ENCODE measurements at places on chromosomes 6 and 20. TPM values are rescaled to one million over a fixed set of nuclear protein-coding genes. Genes with fewer than 3 reads are reported as not detected.

GRCh38 chr6:2171728-2172127 is 73.7 kb downstream of the GMDS start:
- no peak overlapping the region for H3K4me3 ChIP-seq
- no peaks in the 10 kb centered on the region for H3K36me3 ChIP-seq
- DNase-seq, result no peak
- H3K4me1 ChIP-seq, result no peaks in the 10 kb centered on the region

- H3K27ac ChIP-seq, result no peak overlapping the region
- no peaks in the 10 kb centered on the region for H3K4me1 ChIP-seq
- no peak for DNase-seq
- H3K27me3 ChIP-seq, result no peaks in the 10 kb centered on the region
These were observed 40.2 kb downstream of the PLAGL1 start for GRCh38 chr6:143967706-143968376.

DNA sequence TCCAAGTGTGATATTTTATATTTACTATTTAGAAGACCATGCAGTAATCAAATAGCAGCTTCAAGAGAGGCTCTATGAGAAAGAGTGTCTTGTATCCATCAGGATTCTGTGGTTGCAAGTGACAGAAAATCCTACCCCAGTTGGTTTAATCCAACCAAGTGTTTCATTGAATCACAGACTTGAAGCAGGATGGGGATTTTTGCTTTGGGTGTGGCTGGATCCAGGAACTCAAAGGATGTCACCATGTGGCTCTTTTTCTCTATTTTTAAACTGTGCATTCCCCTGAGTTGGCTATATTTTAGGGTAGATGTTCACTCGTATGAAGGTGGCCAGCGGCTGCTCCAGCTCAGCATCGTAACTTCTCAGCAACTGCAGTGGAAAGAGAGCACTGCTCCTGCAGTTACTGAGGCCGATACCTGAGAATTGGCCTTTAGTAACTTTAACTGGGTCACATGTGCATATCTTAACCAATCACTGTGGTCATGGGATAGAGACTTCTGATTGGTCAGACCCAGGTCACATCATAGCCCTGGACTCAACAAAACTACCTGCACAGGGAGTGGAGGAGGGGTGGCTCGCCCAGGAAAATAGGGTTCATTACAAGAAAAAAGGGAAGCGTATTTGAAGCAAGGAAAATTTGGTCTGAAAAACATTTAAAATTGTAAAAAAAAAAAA is 396.1 kb upstream of the SULF2 start:
- H3K27me3 ChIP-seq, result no peaks in the 10 kb centered on the region
- H3K4me1 ChIP-seq, result no peaks in the 10 kb centered on the region
- H3K4me3 ChIP-seq, result no peak overlapping the region
- no peaks in the 10 kb centered on the region for H3K36me3 ChIP-seq

GRCh38 chr6:127216810-127217789 is 49.6 kb upstream of the RNF146 start:
- H3K4me1 ChIP-seq, result no peaks in the 10 kb centered on the region
- no peaks in the 10 kb centered on the region for H3K27me3 ChIP-seq
- no peak for DNase-seq
- H3K4me3 ChIP-seq, result no peak overlapping the region

Gene PPP1R14C
- total RNA-seq, result 7.8 TPM

- H3K36me3 ChIP-seq, result no peaks in the 10 kb centered on the region
- no peaks in the 10 kb centered on the region for H3K27me3 ChIP-seq
- H3K4me1 ChIP-seq, result peaks cover 49% of the 10 kb centered on the region
- H3K4me3 ChIP-seq, result no peak overlapping the region
These were observed 13.5 kb upstream of the SERPINB6 start for GRCh38 chr6:2984738-2985406.

- H3K4me1 ChIP-seq, result no peaks in the 10 kb centered on the region
- no peak overlapping the region for H3K27ac ChIP-seq
- H3K4me3 ChIP-seq, result no peak overlapping the region
- H3K27me3 ChIP-seq, result no peaks in the 10 kb centered on the region
These were observed 133.0 kb downstream of the JARID2 start for GRCh38 chr6:15378866-15379265.

DNA sequence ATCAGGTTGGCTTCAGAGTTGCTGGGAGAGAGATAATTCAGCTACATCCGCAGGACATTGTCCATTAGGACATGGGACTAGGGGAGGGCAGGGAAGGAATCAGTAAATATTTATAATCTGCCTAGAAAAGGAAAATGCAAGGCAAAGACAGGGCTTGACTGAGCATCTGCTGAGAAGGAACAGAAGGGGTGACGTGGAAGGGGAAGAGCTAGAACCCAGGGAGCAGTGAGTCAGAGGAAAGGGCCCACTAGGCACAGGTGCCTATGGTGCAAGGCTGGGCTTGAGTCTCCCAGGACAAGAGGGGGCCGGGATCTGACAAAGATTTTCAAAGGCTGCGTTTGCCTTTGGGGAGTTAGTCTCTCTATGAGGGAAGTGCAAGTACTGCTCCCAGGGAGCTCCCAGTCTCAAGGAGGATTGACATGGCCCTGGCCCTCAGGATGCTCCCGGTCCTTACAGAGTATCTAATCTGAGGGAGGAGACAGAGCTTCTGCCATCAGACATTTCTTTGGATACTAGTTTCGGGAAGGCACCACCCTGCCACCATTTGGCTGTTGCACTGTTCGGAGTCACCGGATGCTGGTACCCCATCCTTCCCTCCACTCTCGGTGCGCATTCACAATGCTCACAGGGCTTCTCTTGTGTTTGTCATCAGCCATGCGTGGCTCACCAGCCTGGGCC is 21.9 kb downstream of the VEGFA start:
- H3K4me1 ChIP-seq, result no peaks in the 10 kb centered on the region
- no peak for DNase-seq
- H3K4me3 ChIP-seq, result no peak overlapping the region
- H3K27ac ChIP-seq, result no peak overlapping the region

GRCh38 chr20:43716123-43716522 is 10.7 kb downstream of the GTSF1L start:
- no peak overlapping the region for H3K4me3 ChIP-seq
- H3K36me3 ChIP-seq, result peaks cover 11% of the 10 kb centered on the region
- no peak for DNase-seq
- no peak overlapping the region for H3K27ac ChIP-seq
- no peaks in the 10 kb centered on the region for H3K27me3 ChIP-seq

- H3K36me3 ChIP-seq, result no peaks in the 10 kb centered on the region
- no peak for DNase-seq
- H3K4me3 ChIP-seq, result no peak overlapping the region
- no peaks in the 10 kb centered on the region for H3K4me1 ChIP-seq
- H3K27ac ChIP-seq, result no peak overlapping the region
These were observed 42.2 kb upstream of the DACT2 start for GRCh38 chr6:168361766-168362165.

Gene ITPR3
- total RNA-seq, result 103 TPM

DNA sequence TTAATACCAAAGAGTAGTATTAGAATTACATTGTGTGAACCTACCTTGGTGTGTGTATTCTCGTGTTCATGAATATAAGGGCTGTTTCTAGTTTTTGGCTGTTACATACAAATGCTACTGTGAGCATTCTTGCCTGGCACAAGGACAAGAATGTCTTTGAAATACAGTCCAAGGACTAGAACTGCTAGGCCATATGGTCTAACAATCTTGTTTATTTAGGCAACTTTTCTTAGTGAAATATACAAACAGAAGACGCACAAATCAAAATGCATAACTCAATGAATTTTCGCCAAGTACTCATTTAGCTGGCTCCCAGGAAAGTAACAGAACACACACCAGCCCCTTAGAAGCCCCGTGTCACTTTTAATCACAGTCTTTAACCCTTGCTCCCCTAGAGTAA is 28.5 kb downstream of the KDM1B start:
- no peak for DNase-seq
- no peaks in the 10 kb centered on the region for H3K36me3 ChIP-seq
- H3K4me1 ChIP-seq, result no peaks in the 10 kb centered on the region
- H3K27ac ChIP-seq, result no peak overlapping the region
- no peak overlapping the region for H3K4me3 ChIP-seq

Gene SLC35D3
- not detected for total RNA-seq

- peak overlapping the region; percentile 97 for H3K27ac ChIP-seq
These were observed 67.8 kb downstream of the SYTL3 start for GRCh38 chr6:158717341-158718330.

DNA sequence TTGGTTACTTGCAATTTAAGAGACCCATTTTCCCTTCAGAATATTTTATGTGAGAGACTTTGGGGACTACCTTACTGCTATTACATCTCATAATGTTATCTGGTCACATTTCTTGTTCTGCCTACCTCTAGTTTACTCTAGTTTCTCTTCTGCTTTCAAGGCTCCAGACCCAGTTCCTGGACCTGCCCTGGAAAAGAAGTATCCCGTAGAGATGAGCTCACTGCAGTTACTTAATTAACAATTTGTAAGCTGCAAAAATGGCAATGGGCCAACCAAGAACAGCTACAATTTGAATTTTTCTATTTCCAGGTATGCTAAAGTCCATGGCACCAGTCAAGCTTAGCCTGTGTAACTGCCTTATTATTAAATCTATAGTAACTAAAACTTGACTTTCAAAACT is 25.0 kb downstream of the TAB2 start:
- no peaks in the 10 kb centered on the region for H3K4me1 ChIP-seq
- H3K27ac ChIP-seq, result no peak overlapping the region
- no peak overlapping the region for H3K4me3 ChIP-seq
- no peaks in the 10 kb centered on the region for H3K36me3 ChIP-seq

DNA sequence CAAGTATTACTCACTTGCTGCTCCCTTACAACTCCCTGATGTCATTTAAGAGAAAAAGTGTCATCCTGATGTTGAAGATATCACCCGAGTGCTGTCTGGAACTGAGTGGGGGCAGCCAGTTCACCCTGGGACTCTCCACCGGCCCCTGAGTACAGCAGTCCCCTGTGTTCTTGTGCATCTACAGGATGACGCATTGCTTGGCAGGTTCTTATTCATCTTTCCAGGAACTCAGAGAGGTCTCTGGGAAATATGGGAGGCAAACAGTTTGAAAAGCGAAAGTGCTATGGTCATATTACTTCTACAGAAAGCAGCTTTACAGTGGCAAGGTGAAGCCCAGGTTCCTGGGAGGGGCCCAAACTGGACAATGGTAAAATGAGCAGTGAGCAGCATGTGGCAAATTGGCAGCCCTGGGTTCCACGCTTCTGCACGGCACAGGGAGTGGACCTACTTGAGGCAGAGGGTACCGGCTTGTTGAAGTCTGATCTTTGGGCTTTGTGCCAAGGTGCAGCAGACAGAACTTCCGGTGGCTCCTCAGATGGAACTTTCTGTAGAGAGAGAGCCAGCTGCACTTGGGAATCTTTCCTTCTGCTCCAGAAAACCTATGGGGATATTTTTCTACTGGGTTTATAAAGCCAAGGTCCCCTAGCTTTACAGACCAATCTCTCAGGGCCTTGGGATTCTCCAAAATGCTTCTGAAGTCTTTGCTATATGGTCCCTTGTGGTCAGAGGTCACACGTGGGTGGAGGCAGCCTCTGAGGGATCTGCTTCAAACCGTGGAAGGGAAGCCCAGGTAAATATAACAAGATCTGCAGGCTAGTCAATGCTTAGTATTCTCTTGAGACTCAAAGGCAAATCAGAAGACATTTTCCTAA is 128.3 kb downstream of the MAP3K7 start:
- no peaks in the 10 kb centered on the region for H3K27me3 ChIP-seq
- H3K4me1 ChIP-seq, result no peaks in the 10 kb centered on the region
- no peak for DNase-seq
- no peak overlapping the region for H3K4me3 ChIP-seq
- no peak overlapping the region for H3K27ac ChIP-seq
- H3K36me3 ChIP-seq, result no peaks in the 10 kb centered on the region

Gene DAAM2
- total RNA-seq, result not detected

DNA sequence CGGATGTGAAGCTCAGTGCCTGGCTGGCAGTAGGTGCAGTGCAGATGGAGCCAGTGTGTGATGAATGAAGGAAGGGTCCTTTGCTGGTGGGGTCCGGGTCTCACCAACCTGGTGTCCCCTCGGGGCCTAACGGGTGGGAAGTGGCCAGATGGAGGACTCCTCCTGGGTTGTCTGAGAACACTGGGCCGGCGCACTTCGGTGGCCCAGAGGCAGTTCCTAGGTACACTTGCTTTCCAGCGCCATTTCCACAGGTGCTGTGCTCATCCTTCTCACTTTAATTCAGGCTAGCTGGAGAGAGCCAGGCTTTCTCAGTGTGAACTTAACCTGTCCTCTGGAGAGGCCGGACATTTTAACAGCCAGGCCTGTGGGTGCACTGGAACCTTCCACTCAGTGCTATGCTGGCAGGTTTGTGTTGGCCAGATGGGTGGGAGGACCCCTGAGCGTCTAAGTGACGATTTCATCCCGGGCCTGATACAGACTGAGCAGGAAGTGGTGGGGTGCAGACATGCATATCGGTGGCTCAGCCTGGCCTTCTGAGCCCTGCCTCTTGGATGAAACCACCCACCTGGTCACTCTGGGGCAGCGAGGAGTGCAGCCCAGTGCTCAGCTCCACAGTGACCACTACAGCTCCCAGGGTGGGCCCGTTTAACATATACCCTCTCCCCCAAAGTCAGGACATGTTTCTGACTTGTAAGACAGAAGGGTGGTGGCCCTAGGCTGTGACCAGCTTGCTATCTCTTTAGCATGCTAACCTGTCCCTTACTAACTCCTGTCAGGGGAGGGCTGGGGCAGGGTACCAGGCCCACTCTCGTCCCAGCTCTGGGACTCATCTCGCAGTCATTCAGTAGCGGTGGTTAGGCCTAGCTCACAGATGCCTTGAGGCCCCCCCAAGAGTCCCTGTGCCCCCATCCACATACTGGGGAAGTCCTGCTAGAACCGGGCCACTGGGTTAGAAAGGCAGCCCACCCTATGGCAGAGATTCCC is 8.2 kb upstream of the PYGB start:
- DNase-seq, result no peak
- no peak overlapping the region for H3K4me3 ChIP-seq
- no peak overlapping the region for H3K27ac ChIP-seq
- H3K4me1 ChIP-seq, result peaks cover 52% of the 10 kb centered on the region
- no peaks in the 10 kb centered on the region for H3K27me3 ChIP-seq

DNA sequence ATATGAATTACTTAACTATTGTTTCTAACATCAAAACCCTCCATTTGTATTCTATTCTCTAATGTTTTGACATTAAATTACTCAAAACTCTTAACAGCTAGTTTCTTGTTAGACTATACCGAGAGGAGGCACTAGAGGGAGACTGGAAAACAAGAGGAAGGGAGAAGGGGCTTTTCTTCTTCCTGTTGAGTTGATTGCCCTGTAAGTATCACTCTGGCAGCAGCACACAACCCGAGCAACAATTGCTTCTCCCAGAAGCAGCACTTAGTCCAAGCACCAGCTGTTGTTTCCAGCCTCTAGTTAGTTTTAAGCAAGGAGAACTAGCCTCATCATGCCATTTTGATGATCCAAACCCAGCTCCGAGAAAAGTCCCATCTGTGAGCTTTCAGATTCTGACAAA is 603.8 kb downstream of the PRKN start:
- no peak for DNase-seq

GRCh38 chr6:106870824-106871717 is 103.5 kb downstream of the CD24 start:
- no peak overlapping the region for H3K4me3 ChIP-seq
- H3K27ac ChIP-seq, result no peak overlapping the region
- no peak for DNase-seq
- no peaks in the 10 kb centered on the region for H3K27me3 ChIP-seq

GRCh38 chr6:19032591-19033295 is 645.6 kb downstream of the RNF144B start:
- no peak overlapping the region for H3K4me3 ChIP-seq
- DNase-seq, result no peak
- H3K27ac ChIP-seq, result no peak overlapping the region
- no peaks in the 10 kb centered on the region for H3K36me3 ChIP-seq

Gene IPCEF1
- 0.32 TPM for total RNA-seq

GRCh38 chr6:64789476-64789875 is 917.5 kb downstream of the EYS start:
- no peak overlapping the region for H3K4me3 ChIP-seq
- no peaks in the 10 kb centered on the region for H3K4me1 ChIP-seq
- no peak overlapping the region for H3K27ac ChIP-seq
- DNase-seq, result no peak
- H3K27me3 ChIP-seq, result no peaks in the 10 kb centered on the region
- H3K36me3 ChIP-seq, result no peaks in the 10 kb centered on the region

Data from HCT116 (cell line).